ENCODE measurements at places on chromosomes 3 and 15.

DNA sequence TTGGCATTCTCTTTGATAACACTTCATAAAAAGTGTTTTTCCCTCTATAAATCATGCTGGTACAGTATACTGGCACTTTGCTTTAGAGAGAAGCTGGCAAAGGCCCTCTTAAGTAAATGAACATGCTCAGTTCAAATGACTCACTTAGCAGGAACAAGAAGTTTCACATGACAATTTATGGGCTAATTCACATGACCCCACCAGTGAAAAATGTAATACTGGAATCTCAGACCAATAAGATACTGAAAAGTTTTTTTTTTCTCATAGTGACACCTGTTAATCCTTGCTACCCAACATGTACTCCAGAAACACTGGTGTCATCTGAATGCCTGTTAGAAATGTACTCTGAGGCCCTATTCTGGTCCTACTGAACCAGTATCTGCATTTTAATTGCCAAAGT lies 13.9 kb downstream of the BTBD1 start:
- DNase-seq: no peak

- DNase-seq: no peak
Observed at GRCh38 chr3:47469616-47470015, 6.1 kb downstream of the SCAP start.

GRCh38 chr3:54133196-54133595 lies 10.8 kb downstream of the CACNA2D3 start:
- no peak for DNase-seq

DNA sequence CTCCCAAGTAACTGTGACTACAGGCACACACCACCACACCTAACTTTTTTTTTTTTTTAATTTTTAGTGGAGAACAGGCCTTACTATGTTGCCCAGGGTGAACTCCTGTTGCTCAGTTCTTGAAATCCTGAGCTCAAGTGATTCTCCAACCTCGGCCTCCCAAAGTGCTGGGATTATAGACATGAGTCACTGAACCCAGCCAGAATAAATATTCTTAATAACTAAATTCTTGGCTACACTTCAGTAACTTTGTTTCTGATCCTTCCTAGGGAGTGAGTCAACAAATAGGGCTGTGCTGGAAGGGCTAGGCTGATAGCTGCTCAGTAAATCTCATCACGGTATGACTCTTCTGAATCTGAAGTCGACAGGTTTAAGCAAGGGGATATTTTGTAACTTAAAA lies 56.6 kb downstream of the P3H2 start:
- DNase-seq: no peak

GRCh38 chr3:73622091-73622805 lies 2.5 kb downstream of the PDZRN3 start:
- no peak for DNase-seq

Data from CD4-positive, alpha-beta T cell (primary cell).